Right lung (tissue), 10 donors: ENCODE measurements at places on chromosomes 7 and 10. TPM values are rescaled to one million over a fixed set of nuclear protein-coding genes. Genes with fewer than 3 reads are reported as not detected.
A peak's percentile ranks its signal among the peaks of the same experiment; 100 is the strongest.

- no peak for DNase-seq
These were observed 3.9 kb downstream of the FBXW4 start for GRCh38 chr10:101691081-101691480.

DNA sequence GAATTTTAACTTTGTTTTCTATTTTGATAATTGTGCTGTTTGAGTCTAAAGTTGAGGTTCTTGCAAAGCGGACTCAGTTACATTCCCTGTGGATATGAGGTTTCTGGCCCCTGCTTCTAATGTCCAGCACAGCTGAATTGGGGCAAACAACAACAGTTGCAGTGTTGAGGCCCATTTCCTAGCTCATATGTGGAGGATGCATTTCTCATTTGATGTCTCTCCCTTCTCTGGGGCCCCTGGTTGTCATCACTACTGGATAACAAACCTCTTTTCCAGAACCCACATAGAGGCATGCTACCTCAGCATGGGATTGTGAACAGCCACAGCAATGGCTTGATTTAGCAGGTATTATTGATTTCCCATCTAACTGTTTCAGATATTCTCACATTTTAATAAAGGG, 208.2 kb upstream of the VSTM2A start:
- no peak for DNase-seq

DNA sequence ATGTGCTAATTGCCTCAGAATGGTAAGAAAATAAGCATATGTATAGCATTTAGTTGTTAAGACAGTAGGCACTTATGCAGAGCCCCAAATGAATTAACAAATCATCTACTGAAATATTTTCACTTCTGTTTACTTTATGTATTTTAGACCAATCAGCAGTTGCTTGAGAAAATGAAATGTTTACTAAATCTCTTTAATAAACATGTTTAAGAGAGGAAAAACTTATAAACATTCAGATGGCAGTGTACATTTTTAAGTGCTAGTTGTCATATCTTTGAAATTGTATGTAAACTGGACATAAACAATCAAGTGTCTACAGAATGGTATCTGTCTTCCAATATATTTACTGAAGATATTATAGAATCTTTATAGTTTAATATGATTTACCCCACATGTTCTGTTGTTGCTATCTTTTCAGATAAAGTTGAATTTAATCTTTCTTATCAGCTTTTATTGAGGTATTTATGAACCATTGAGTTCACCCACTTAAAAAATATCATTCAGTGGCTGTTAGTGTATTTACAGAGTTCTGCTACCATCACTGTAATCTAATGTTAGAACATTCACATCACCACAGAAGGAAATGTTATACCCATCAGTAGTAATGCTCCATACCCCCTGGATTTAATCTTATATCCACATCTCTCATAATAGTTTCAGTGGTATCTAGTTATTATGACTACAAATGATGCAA, 264.3 kb downstream of the ADK start:
- no peak for DNase-seq

GRCh38 chr10:86360657-86361056, 5.9 kb downstream of the GRID1 start:
- DNase-seq, result no peak

- DNase-seq, result no peak
These were observed 1291.5 kb downstream of the TYW1 start for GRCh38 chr7:68288144-68288593.

DNA sequence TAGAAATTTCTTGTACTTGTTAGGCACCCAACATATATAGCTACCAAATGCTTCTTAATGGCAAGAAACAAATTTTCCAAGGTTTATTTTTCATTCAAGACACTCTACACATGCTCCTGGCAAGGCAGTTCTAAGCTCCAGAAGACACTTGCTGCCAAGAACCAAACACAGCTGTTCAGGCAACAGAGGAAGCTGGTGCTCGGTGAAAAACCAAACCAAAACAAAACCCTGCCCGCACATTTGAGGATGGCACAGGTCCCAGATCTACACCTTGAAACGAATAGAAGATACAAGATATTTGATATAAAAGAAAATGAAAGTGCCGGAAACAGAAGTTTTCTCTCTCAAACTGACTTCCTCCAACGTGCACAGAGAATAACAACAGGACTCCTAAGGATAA, 4.9 kb upstream of the DNTT start:
- DNase-seq, result no peak

DNA sequence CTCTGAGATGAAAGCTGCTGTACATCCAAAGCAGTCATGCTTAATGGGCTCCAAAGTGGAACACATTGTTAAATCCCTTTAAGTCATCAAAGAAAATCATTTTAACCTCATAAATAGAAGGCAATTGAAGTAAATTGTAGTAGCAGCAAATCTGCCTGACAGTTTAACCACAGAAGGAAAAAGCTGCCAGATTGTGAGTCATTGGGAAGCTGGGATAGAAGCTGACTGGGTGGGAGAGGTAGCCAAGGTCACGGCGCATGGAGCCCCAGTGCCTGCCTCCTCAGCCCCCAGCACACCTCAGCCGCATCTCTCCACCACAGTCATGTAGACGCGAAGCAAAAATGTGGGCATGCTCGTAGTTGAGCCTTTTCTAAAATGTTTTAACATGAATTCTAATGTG, 44.0 kb downstream of the TARP start:
- DNase-seq, result no peak

GRCh38 chr7:131096267-131096927, 231.3 kb upstream of the MKLN1 start:
- DNase-seq, result no peak

GRCh38 chr10:50387007-50387731, 135.9 kb upstream of the ASAH2 start:
- DNase-seq, result no peak

DNA sequence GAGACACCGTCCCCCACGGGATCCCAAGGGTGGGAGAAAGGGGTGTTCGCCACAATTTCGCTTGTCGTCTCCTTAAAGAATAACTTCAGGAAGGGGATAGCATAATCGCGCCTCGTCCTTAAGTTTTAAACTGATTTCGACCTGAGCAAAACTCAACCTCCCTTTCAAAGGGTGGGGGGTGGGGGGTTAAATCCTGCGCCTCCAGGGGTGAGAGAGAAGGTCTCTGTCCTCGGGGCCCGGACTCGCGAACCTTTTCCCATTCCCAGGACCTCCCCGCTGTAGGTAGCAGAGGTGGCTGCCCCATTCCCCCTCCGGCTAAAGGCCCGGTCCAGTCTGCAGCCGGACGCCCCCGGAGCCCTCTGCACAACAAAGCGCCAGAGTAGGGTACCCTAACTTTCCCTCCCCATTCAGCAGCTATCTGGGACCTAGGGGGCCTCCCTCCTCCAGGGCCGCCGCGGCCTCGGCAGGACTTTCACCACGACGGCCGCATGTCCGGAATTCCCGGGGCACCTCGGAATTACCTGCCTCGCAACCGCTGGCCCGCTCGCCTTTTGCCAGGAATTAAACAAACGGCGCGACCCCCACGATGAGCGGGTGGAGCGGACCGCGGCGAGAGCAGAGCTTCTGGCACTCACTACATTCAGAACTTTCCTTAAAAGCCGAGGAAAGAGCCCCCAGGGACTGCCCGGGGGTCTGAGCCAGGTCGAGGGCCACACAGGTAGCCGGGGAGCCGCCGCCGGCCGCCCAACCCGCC, 1.7 kb downstream of the CDK6 start:
- peak; percentile 33 for DNase-seq

DNA sequence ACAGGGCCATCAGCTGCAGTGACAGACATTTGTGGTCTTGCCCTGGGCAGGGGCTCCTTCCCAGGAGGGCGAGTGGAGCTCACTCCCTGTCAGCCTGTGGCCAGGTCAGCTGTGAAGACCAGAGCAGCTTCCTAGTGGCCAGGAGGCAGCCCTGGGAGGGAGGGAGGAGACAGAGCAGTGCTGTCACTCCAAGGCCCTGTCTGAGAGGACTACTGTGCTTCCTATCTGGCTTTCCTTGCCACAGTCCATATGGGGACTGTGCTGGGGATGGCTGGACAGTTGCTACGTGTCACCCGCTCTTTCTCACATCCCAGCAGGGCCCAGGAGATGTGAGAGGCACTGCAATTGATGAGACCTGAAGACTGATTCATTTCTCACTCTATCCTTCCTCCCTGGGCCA, 15.2 kb upstream of the ADCYAP1R1 start:
- DNase-seq, result no peak

DNA sequence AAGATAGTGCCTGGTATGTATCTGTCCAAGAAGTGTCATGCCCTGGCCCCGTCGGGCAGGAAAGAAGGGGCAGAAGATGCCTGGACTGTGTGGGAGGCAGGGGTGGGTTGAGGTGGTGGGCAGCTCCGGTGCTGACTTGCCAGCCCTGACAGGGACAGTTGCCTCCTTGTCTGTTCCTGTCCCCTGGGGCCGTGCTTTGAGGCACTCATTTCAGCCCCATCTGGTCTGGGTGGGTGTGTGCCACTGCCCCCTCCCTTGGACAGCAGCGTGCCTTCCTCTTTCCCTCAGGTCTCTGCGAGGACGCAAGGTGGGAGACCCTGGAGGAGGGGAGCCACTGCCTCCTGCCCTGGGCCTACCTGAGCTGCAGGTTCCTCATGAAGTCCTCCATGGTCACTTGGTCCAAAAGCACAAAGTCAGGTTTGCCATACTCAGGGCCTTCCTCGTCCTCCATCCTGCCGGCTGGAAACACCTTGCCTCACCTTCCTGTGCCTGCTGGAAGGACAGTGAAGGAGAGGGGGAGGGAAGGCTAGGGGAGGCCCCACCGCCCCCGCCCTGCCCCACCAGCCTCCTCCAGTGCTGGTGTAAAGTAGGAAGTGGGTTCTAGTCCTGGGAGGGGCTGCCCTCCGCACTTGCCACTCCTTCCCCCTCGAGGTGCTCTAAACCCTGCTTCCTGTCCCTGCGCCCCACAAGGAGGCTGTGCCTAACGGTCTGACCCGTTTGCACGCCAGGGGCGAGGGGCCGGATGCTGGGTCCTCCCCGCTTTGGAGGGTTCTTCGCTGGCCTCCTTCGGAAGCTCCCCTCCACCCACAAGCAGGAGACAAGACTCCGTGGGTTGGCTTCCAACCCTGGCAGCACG, at the start of gene MYO1G:
Gene MYO1G (minus strand): TSS at position 505 of the 856 bp plus-strand sequence. CDS start 54 bp downstream, at position 451.
- DNase-seq, result no peak

- no peak for DNase-seq
These were observed 47.8 kb downstream of the IKZF1 start for GRCh38 chr7:50352282-50352681.

GRCh38 chr10:4512671-4513240, 313.3 kb upstream of the AKR1E2 start:
- DNase-seq, result no peak

DNA sequence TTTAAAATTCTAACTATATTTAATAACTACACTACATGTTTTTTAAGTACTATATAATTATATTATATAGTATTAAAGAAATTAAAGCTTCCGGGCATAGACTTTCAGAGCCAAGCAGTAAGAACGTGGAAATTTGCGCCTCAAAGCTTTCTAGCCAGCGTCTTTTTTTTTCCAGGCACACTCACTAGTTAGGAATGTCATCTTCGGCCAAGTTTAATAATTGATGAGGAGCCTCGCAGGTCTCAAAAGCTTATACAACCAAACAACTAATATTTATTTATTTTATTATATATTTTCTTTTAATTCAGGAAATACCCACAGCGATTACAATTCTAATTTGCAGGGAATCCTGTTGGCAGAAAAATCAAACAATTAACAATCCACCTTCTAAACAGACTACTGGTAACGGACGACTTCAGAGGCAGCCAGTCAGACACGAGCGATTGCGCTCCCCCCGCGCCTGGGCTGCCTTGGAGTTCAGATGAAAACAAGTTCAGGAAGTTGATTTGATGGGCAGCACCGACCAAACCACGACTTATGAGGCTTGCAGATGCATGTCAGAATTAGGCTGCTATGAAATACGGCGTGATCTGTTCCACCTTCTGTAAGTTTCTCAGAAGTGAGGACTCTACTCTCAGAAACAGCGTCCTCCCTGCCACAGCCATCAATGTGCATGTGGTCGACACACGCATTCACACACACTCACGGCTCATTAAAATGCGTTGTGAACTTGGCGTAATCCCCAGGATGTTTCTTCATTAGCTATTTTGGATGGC, 431.8 kb upstream of the MGMT start:
- no peak for DNase-seq

- no peak for DNase-seq
These were observed 29.4 kb upstream of the RET start for GRCh38 chr10:43047288-43047970.

GRCh38 chr7:64516451-64516850, 46.4 kb downstream of the ZNF680 start:
- no peak for DNase-seq

DNA sequence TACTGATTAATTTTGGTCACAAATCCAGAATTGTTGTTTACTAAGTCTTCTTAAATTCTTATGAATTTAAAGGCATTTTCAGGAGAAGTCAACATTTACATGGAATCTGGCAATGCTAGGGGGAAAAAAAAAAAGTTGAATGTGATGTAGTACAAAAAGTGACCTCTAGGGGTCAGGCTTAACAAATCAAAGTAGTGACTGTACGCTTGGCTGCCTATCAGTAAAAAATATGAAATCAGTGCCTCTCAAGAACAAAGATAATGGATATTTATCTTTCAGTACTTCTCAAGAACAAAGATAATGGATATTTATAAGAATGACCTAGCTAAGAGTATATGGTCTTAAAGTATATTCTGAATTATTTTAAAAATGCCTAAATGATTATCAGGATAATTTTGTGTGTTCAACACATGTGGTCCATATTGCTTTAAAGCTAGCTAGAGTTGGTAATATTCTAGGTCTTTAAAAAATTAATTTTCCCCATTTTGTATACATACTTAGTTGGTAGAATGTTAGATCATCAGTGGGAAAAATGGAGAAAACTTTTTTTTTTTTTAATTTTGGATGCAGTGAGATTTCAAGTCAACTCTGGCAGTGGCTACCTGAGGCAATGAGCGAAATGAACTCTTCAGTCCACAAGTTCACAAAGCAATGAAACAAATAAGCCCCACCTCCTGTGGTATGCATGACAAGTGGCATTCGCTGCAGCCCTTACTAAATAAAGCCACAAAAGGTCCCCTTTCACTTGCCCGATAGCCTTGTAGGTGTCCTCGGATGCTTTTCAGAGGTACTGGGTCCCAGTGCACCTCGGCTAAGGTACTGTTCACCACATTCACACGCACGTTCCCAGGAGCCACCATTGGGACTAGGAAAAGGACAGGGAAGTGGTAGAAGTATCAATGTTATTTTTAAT, 51.2 kb upstream of the LAMB4 start:
- peak; percentile 39 for DNase-seq

PPP1R17 gene
- not detected for polyA plus RNA-seq

CASTOR2 gene
- polyA plus RNA-seq, result 5.1 TPM

KEL gene
- polyA plus RNA-seq, result 2.1 TPM

SP8 gene
- polyA plus RNA-seq, result not detected

CDC14C gene
- not detected for polyA plus RNA-seq

PDK4 gene
- 14.6 TPM for polyA plus RNA-seq

CUL2 gene
- polyA plus RNA-seq, result 32.2 TPM

DYNC1I1 gene
- 10.8 TPM for polyA plus RNA-seq
